ENCODE measurements at places on chromosomes 4 and X.

GRCh38 chrX:11434607-11435006 lies 141.4 kb downstream of the AMELX start:
- DNase-seq = no peak

DNA sequence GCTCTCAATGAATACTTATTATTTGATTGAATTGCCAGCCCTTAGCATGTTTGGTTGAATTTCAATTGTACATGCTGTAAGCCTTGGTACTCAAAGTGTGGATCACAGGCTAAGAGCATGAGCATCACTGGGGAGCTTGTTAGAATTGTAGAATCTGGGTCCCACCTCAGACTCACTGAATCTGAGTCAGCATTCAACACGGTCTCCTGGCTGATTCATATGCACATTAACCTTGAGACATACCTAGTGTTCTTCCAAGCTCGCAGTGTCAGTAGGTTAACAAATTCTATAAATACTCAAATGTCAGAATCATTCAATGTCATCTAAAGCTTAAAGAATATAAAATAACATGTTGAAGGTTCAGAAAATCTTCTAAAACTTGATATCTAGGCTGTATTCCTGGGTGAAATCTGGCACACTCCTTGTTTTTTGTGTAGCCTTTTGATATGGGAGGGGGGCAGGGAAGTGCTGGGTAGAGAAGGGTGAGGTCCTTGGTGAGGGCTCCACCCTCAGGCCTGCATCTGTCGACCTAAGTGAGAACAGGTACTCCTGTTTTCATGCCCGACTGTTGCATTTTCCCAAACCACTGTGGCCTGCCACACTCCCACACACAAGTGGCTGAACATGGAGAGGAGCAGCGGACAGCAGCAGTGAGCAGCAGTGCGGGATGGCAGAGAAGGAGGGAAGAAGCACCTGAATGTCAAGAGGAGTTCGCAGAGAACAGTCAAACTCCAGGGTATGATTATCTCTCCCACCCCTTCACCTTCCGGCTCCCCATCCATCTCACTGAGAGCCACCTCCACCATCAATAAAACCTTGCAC lies 529.6 kb upstream of the IGFBP7 start:
- no peak for DNase-seq

DNA sequence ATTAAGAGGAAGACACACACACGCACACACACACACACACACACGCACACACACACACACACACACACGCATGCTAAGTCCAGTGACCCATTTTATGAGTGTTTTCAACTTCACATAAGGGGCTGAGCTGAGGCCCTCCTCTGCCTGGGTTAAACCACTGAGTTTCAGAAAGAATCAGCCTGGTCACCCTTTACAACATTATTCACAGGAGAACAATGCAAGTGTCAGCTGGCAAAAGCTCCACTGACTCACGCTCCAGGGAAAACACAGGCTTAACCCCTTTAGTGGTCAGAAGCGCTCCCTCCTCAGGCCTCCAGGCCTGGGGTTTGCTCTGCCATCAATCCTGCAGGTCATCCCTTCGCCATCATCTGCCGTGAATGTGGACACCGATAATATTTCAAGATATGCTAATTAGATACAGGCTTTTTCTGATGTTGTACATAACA lies 46.9 kb downstream of the ACOX3 start:
- no peak for DNase-seq

DNA sequence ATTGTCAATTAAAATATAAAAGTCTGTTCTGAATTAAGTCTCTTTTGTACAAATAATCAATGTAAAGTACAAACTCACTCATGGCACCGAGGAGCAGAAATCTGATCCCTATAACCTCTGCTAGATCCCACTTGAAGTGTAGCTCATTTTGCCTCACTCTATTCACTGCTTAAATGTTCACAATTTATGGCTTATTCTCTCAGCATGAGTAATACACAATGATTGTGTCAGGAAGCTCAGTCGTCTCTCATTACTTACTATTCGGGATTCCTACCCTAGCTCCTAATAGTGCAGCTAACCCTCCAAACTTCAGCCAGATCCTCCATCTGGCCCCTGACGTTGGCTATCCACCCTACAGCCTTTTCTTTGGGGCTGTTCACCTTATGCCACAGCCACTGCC lies 4.7 kb upstream of the AMMECR1 start:
- DNase-seq = no peak

DNA sequence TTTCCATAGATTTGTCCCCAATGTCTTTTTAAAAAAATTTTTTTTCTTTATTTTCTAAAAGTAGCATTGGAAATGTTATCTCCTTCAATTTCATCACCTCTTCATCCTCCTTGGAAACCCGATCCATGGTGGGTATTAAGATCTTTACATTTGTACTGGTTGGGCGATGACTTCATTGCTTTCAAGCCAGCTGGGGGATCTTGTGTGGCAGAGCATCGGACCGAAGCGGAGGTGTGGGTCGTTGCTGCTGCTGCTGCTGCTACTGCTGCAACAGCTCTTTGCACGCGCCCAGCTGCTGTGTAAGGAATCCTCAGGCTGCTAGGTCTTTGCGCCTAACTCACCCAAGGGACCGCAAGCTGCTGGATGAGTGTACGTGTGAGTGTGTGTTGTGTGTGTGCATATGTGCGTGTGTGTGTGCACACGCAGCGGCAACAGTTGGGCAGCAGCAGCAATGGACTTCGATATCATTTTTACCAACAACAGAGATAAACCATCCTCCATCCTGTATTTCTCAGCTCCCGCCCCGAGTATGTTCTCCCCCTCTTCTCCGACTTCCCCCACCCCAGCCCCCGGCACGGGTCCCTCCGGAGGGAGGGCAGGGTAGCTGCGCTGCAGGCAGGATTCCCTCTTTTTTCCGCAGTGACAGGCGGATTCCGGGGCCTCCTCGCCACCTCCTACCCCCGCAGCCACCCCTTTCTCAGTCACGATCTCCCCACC lies 768 bp upstream of the CDKL5 start:
- DNase-seq = peak; percentile 1

- no peak for DNase-seq
These were observed 862.0 kb downstream of the PCDH18 start for GRCh38 chr4:136670265-136670664.

DNA sequence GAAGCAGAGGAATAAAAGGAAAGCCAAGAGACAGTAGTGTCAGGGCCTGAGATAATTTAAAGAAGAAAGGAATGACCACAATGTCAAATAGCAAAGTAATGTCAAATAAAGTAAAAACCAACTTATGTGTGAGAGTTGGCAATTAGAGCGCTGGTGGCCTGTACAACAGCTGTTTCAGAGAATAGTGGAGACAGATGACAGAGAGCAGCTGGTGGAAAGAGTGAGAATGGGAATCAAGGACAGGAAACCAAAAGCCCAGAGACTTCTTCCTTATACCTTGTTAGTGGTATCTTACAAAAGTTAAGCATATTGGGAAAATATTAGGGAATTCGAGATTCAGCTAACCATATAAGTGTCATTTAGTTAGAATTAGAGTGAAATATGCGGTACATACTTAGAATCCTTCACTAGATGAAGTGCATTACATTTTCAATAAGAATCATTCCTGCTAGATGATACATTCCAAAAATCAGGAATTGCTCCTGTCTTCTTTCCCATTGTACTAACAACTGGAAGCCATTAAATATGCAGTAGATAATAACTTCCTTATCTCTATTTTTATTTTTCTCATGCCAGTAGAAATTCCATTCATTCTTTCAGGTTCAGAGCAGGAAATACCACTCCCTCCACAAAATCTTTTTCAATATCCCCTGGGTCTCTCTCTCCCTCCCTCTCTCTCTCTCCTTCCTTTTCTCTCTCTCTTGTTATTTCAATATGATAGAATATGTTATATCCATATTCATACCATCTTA lies 525.4 kb downstream of the CENPC start:
- no peak for DNase-seq

GRCh38 chr4:53161051-53161786 lies 204.6 kb downstream of the SCFD2 start:
- DNase-seq = no peak

DNA sequence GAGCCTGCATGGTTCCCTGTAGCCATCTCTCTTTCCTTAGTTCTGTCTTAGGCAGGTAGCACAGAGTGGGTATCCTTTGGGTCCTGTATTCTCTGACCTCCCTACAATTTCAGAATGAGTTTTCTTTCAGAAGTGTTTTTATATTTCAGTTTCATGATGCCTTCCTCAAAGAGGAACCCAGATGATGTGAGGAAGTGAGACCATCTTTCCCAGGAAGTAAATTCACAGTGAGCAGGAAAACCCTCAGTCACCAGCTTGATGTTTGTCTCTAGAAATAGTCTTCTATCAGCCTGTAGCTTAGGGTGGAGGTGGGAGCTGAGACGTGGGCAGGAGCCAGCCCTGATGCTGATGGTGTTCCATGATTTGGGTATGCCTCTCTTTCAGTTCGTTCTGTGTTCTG lies 16.9 kb downstream of the PLAC1 start:
- DNase-seq = no peak

DNA sequence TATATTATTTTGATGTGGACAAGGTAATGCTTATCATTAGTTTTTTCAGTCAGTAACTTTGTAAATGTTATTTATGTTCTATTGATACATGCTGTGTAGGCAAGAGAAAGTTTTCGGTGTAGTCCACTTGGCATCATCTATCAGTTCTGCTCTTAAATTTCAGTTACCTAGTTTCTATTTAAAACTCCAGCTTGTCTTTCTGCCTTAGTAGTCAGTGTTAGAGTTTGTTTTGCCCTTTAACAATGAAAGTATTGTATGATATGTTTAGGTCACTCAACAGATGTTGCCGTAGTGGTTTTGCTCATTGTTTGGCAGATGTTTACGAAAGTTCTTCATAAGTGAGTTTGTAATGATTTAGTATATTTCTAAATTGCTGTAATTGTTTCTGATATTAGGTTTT lies 34.9 kb upstream of the FHDC1 start:
- DNase-seq = no peak
